Foreskin keratinocyte (primary cell): ENCODE measurements at places on chromosomes 2 and 18. TPM values are rescaled to one million over a fixed set of nuclear protein-coding genes. Genes with fewer than 3 reads are reported as not detected.

Gene TRABD2A
- total RNA-seq = 1.1 and 1.5 TPM in 2 replicates

Gene RTP5
- not detected in 2 replicates for total RNA-seq

- DNase-seq = no peak
Measured at GRCh38 chr18:13398631-13399030, 180.1 kb downstream of the LDLRAD4 start.

- DNase-seq = no peak
Measured at GRCh38 chr18:59057493-59057795, 82.2 kb upstream of the SEC11C start.

DNA sequence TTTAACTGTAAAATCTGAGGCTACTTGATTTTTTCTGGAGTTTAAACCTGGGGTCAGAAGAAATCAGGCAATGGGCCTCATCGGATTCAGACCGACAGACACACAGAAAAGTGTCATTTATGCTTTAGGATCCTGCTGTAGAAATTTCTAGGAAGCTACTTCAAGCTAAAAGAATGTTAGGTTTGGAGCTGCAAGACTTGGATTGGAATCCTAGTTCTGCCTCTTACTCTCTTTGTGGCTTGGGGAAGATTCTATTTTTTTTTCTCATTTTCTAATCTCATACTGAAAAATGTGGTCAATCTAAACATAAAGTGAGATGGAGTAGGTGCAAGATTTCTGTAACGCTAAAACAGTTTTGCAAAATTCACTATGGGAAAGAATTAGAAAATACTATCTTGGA lies 48.8 kb upstream of the KCNE4 start:
- DNase-seq = no peak

GRCh38 chr2:45974762-45975408 lies 322.3 kb upstream of the EPAS1 start:
- no peak for DNase-seq

GRCh38 chr2:54657664-54658083 lies 65.8 kb upstream of the EML6 start:
- no peak for DNase-seq

GRCh38 chr2:238286551-238286950 lies 1.9 kb downstream of the PER2 start:
- peak; percentile 76 for DNase-seq

GRCh38 chr2:233672886-233673285 lies 1.2 kb downstream of the UGT1A9 start:
- DNase-seq = no peak

DNA sequence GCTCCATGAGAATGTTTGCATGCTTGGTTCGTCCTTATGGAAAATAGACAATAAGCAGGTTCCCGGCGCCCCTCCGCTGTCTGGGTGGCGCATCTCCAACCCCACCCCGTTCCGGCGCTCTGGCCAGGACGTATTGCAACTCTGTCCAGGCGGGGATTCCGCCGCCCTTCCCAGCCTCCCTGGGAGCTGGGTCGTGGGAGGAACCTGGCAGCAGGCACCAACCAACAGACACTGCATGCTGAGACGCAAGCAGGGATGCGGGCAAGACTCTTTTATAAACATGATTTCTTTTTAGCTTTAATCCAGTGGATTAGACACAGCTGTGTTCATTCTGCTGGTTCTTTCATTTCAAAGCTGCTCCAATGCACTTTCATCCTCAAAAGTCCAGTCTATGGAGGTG lies 240.2 kb downstream of the SH3BP4 start:
- no peak for DNase-seq

DNA sequence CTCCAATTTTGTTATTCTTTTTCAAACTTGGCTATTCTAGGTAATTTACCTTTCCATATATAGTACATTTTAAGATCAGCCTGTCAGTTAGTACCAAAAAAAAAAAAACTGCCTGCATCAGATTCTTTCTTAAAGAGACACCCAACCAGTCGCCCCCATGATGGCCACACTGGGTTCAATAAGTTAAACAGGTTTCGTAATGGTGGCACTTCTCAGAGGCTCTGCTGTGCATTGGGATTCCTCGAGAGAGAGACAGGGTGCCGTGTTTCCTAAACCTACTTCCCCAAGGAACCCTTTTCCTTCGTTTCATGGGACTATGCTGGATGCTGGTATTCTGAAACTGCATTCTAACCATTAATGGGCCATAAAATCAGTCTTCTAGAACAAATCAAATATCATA lies 37.4 kb downstream of the MYO7B start:
- DNase-seq = no peak

GRCh38 chr2:141517852-141518421 lies 612.9 kb downstream of the LRP1B start:
- no peak for DNase-seq
